ENCODE measurements at places on chromosomes 6 and 20. TPM values are rescaled to one million over a fixed set of nuclear protein-coding genes. Genes with fewer than 3 reads are reported as not detected.

DNA sequence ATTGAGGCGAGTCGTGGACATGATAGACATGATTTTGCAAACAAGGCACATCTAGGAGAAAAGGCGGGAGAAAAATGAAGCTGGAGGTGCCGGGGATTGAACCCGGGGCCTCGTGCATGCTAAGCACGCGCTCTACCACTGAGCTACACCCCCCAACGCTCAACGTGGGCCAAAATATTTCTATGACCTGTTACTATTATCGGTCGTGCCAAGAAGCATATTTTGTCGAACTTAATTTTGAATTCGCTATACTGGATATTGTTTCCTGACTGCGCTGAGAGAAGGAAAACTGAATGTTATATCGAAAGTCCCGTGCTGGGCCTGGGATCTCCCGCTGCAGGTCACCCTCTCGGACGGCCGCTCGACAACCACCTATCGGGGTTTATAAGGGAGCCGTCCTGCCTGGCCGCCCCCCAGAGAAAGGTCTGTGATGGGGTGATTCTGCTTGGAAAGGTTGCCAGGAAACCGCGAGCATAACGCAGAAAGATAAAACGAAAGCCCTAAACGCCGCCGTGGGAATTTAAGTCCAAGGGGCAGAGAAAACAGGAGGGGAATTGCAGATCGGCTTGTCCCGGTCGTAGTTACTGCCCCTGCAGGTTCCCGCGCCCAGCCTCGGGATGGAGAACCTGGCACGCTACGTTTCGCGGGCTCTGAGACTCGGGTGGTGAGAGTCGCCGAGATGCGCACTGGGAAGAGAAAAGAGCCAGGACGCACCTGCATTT lies 60.0 kb downstream of the TRIM27 start:
- DNase-seq, result peak; percentile 57

- DNase-seq, result no peak
These were observed 631 bp downstream of the PHACTR3 start for GRCh38 chr20:59604741-59605600.

Gene PNPLA1
- not detected for total RNA-seq

DNA sequence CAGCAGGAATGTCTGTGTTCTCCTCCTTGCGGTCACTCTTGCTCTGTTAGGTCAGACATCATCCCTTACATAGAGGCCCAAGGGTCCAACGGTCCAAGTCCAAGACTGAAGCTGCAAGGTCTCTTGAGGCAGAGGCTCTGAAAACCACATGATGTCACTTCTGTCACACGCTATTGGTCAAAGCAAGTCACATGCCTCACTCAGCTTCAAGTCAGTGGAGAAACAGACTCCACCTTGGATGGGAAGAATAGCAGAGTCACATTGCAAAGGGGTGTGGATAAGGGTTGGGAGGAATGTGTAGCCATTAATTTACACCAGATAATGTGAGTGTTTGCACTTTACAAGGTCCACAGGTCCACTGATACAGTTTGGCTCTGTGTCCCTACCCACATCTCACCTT lies 17.5 kb downstream of the SLC52A3 start:
- DNase-seq, result no peak

DNA sequence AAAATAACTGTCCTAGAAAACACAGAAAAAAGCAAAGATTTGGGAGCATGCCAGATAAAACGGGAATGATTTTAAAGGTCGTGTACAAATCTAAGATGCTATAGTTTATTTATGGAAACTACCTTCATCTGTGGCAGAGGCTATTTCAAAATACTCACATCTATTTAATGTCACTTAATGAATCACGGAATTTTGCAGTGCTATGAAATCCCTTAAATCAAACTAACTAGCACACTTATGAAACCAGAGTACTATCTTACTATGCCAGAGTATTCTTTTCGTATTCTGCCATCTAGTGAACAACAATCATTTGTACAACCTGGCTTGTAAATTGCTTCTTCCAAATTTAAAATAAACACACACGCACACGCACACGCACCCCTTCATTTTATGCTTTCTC lies 77.9 kb upstream of the BMP5 start:
- DNase-seq, result no peak

Data from right cardiac atrium (tissue), 5 donors.